Stimulated activated CD4-positive, alpha-beta T cell treated with anti-CD3 and anti-CD28 coated beads, Interleukin-15, amount 100 ng/mL, for 48 hours (primary cell): ENCODE measurements at places on chromosomes 1 and 21.

DNA sequence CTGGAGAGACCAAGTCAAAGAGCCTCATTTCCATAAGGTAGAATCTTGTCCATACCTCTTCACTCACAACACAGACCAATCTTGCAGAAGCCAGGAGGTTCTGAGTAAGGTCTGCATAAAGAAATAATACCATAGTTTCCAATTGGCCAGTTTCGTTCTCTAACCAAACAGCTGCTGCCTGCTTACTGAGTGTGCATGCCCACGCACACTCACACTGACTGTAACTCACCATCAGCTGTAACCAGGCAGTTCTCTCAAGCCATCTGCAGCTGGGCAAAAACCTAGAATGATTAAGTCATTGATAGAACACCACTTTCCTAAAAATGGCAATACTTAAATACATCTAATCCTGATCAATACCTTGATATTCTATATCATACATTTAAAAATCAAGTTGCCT lies 106.6 kb upstream of the VAV3 start:
- DNase-seq: no peak

- DNase-seq: no peak
Observed at GRCh38 chr1:29320156-29320940, 84.0 kb downstream of the PTPRU start.

DNA sequence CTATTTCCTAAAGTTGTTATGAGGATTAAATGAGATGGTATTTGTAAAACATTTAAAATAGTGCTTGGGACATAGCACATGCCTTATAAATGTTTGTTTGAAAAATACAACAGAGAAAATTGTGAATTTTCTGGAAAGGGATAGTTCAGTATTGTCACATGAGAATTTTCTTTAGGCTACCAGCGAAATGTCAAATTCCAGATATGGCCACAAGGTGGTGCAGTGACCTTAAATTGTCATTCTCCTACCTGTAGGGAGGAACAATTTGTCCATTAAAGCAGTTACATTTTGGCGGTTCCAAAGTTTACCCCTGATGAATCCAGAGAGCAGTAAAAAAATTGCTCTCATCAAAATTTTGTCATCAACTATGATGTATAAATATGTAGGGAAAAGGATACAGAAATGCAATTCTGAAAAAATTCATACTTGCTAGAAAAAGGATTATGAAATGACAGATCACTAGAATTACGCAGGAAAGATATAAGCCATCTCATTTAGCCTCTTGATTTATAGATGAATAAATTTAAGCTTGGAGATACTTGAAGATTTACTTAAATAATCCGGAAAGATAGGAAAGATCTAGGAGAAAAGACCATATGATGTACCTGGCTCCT lies 50.2 kb upstream of the TSHB start:
- DNase-seq: peak; percentile 3

DNA sequence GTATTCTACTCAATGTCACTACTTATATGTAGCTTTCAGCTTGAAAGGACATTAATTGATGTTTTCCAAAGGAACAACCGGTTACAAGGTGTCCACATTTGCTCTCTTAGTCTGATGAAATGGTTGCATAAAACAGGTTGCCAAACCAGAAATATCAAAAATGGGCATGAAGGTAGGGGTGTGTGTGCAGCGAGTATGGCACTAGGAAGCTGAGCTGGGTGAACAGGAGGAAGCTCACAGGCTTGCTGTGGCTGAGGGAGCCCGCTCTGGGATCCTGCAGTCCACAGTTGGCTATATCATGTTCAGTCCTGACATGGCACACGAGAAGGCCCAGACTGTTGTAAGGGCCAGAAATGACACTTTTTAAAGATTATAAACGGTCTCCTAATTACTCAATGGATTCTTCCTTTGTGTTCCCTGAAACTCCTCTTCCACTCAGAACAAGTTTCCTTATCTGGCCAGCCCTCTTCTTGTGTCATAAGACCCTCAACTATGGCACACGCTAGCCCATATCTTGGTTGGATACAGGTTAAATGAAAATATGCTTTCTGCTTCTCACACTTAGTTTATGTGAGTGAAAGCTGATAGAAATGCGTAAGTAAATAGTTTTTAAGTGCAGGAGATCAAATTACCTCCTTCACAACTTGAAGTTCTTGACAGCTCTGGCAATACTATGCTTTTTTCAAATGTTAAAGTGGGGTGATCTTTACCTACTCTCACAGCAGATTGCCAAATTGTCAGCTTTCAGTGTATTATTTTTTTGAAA lies 201.5 kb downstream of the LMO4 start:
- DNase-seq: no peak

GRCh38 chr1:42913426-42914091 lies 45.1 kb downstream of the SLC2A1 start:
- DNase-seq: peak; percentile 40

DNA sequence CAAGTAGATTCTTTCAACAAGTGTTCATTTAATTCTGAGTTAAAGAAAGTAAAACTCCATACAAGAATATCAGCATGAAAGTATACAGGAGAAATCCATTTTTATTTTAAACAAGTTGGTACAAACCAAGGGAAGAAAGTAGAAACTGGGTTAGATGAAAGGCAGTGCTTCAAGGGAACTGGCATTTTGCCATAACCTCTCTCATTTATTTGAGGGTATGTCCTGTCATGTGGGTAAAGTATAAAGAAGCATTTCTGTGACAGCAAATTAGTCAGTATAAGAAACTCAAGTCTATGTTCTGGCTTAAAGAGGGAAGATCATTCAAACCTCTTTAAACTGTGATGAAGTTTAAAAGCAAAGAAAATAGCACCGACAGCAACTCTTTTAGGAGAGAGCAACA lies 32.0 kb downstream of the OLFM3 start:
- no peak for DNase-seq

GRCh38 chr1:197850042-197850441 lies 52.4 kb upstream of the C1orf53 start:
- DNase-seq: no peak

GRCh38 chr1:22098752-22099151 lies 44.1 kb downstream of the WNT4 start:
- DNase-seq: no peak

- DNase-seq: no peak
Observed at GRCh38 chr1:179937668-179938254, 16.8 kb upstream of the CEP350 start.

GRCh38 chr1:6071219-6071618 lies 25.5 kb downstream of the KCNAB2 start:
- DNase-seq: no peak

GRCh38 chr1:209612646-209613399 lies 29.3 kb downstream of the CAMK1G start:
- DNase-seq: no peak

- no peak for DNase-seq
Observed at GRCh38 chr21:17231771-17232170, 281.1 kb upstream of the CXADR start.

DNA sequence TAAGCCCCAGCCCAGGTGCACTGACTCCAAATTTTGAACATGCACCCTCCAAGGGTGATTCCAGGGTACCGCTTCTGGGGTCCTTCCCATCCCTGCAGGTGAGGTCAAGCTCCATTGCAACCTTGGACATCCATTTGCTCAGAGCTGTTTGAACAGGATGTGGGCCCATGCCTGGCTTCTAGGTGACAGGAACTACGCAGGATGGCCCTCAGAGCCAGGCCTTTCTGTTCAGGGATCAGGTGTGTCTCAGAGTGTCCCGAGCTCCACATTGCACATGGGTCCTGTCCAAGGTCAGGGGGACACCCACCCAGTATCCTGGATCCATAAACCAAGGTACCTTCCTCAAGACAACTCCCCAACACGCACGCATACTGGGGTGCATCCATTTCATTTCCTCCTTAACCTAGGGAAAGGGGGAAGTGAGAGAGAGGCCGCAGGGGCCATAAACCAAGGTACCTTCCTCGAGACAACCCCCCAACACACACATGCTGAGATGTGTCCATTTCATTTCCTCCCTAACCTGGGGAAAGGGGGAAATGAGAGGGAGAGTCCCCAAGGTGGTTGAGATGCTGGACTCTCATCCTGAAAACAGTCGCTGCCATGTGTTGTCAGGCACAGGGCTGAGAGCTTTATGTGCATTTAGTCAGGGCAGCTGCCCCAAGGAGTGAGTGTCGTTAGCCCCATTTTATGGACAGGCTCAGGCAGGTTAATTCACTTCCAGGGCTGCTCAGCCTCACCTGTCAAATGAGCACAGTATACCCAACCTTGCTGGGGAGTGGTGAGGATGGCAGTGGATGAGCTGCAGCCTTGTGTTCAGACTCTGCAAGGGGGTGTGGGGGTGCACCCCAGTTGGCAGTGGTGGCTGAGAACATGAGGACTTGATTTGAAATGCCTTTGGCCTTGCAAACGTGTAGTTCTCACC lies 2.1 kb downstream of the SLC66A1 start:
- no peak for DNase-seq

DNA sequence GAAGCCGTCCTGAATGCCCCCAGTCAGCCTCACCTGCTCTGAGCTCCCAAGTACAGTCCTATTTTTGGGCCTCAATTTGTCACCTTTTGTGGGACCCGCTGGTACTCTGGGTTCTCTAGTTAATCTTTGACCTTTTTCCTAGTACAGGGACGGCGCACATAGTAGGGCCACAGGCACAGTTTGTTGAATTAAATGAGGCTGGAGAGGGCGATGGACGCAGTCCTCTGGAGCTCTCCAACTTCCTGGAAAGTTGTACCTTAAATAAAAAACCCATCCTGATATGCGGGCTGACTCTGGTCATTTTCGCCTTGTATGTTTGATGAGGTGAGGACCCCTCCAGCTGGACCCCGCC lies 4.8 kb downstream of the FAM110D start:
- DNase-seq: no peak

- DNase-seq: no peak
Observed at GRCh38 chr1:216186816-216187215, 236.4 kb downstream of the USH2A start.

- no peak for DNase-seq
Observed at GRCh38 chr1:159199901-159200300, 4.8 kb upstream of the ACKR1 start.

DNA sequence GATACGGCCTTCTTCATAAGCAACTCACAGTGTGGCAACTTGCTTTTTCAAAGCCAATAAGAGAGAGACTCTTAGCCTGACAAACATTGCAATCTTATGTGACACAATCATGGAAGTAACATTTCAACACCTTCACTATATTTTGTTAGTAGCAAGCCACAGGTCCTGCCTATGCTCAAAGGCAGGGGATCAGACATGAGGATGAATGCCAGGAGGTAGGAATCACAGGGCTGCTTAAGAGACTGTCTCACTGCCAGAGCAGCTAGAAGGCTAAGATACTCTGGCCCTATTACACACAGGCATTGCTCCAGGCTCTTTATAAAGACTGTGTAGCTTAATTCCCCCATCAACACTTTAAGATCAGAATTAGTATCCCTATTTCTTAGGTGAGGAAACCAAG lies 236.2 kb upstream of the KAZN start:
- no peak for DNase-seq

DNA sequence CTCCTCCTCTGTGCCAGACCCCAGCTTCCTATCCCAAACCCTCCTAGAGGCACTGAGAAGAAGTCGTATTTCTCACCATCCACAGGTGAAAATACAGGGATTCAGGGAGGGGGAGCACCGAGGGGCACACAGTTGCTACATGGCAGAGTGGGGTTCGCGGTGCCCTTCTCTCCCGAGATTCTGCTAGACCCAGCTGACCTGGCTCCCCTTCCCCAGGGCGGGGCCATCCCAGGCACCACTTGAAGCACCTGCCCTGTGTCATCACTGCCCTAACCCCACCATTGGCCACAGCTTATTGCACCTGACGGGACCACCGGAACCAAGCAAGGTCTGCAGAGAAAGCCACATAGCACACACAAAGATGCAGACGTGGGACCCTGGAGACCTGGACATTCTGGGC lies 30.5 kb downstream of the SDC3 start:
- DNase-seq: no peak

- DNase-seq: no peak
Observed at GRCh38 chr1:113745425-113745824, 13.9 kb downstream of the PHTF1 start.

DNA sequence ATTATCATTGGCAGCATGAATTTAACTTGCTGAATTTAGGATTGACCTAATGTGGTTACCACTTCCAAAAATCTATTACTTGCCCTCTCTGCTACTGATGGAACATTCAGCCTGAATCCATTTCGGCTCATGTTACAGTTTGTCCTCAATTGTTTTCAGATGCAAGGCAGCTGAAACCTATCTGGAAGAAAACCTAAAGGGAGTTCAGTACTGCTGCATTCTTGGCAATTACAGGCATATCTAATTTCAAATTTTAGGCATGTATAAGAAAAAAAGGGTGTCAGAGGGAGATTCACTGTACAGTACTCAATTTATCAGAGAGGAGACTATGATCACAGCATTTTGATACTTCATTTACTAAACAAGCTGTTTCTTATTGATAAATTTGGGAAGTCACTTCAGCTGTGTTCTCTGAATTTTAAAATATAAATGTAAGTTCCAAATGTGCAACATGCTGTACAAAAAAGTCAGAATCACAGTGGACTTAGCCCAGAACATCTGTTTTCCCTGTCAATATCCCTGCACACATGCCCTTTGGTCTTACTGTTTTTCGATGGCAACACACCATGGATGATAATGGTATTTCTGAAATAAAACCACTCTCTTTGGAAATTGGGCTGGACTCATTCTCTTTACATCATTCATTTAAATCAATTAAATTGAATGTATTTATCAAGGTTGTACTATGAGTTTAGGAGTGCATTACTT lies 651.6 kb upstream of the ADGRL4 start:
- DNase-seq: no peak

GRCh38 chr1:240526312-240526711 lies 85.6 kb downstream of the GREM2 start:
- DNase-seq: no peak
